ENCODE measurements at places on chromosomes 5 and 9.

DNA sequence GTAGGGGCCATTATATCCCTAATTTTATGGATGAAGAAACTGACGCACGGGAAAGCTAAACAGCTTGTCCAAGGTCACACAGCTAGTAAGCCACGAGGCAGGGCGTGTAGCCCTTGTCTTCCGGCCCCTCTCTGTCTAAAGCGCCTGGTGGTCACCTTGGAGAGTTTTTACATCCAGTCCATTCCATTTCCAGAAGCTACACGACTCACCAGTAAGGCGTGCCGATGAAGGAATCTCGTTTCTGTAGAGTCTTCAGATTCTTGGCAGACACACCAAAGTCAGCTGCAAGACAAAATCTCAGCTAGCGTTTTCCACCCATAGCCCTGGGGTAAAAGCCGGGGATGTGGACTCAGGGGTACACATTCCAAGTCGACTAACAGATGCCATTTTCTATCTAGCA, 80.5 kb downstream of the STK10 start:
- DNase-seq: peak; percentile 76

DNA sequence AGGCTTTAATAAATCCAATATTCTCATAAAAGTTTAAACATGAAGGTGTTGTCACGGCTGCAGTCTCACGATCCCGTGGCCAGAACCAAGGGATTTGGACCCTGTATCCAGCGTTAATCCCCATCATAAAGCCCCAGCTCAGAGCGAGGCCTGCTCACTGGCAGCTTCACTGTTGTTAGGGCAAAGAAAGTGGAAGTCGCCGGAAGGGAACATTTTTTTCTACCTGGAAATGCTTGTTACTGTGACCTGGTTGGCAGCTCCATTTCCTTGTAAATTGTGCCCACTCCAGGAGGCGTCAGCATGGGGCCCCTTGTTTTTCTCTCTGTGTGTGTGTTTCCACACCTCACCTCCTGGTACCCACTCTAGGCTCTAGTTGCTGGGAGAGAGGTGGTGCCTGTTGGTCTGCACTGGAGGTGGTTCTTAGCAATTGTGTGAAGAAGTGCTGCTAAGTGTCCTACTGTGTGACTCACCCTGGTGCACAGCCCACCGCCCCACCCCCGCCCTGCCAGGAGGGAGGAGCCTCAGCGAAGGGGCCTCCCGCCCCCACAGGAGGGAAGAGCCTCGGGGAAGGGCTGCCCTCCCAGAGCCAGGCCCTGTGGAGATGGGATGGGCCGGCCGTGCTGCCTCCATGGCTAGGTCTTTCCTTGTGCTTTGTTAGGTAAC, 105.1 kb downstream of the EHMT1 start:
- DNase-seq: no peak

- no peak for DNase-seq
Observed at GRCh38 chr5:158473016-158473635, 614.2 kb upstream of the CLINT1 start.

GRCh38 chr9:91193658-91194391, 167.9 kb downstream of the AUH start:
- DNase-seq: peak; percentile 64

DNA sequence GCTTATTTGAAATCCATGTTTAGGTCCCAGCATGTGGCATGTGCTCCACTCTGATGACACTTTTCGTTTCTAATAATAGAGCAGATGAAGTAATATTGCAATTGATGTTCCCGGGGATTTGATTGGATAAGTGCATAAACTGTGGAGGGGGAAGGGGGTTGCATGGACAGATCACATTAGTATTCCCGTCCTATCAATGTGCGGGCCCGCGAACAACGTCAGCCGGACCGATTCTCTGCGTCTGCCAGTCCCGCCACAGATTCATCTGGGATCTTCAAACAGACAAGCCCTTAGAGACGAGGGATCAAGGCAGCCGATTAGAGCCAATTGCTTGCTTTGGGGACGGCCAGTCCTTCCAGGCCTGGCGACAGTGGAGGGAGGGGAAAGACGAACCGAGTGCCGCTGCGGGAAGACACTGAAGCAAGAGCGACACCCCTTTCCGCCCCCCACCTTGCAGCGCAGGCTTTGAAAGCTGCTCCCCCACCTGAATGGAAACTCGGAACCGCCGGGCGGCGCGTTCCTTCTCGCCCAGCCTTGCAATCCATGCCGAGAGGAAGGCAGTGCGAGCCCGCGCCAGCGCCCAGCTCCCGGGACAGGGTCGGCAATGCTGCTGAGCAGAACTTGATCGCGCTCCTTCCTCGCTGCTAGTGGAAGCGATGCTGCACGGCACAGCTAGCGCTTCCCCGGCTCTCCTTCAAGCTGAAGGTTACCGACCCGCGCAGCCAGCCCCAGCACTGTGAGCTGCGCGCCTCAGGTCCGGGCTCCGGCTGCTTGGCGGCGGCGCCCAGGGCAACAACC, at the start of gene RGS7BP:
Gene RGS7BP (plus strand): TSS at position 247 of the 798 bp plus-strand sequence. CDS start 610 bp downstream, outside the sequence.
- DNase-seq: peak; percentile 4

- DNase-seq: peak; percentile 18
Observed at GRCh38 chr9:96651626-96652025, 3.5 kb downstream of the PRXL2C start.

DNA sequence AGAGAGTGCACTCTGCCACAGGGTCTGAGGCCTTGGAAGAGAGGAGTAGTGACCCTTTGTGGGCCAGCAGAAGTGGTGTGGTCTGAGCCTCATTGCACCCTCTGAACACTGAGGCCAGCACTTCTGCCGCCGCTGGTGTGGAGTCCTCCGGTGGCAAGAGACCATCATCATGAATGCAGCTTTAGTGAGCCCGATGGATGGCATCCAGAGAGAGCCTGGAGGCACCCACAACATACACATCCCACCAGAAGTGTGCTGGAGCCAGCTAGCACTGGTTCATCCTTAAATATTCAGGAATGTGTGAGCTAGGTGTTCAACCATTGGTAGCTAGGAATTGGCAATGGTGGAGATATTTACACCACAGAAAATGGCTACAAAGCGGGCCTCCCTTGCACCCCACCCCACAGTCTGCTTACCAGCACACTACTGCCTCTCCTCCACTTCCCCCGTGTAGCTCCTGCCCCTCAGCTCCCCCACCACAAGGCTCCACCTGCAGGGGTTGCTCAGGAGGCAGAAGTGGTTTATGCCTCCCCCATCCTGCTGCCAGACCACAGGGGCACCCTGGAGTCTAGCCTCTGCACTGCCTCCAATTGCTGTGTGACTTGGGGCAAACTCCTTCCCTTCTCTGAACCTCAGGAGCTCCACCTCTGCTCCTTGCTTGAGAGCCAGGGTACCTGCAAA, 16.4 kb downstream of the SLC6A7 start:
- no peak for DNase-seq

GRCh38 chr9:257957-258356, 43.3 kb downstream of the DOCK8 start:
- DNase-seq: no peak

DNA sequence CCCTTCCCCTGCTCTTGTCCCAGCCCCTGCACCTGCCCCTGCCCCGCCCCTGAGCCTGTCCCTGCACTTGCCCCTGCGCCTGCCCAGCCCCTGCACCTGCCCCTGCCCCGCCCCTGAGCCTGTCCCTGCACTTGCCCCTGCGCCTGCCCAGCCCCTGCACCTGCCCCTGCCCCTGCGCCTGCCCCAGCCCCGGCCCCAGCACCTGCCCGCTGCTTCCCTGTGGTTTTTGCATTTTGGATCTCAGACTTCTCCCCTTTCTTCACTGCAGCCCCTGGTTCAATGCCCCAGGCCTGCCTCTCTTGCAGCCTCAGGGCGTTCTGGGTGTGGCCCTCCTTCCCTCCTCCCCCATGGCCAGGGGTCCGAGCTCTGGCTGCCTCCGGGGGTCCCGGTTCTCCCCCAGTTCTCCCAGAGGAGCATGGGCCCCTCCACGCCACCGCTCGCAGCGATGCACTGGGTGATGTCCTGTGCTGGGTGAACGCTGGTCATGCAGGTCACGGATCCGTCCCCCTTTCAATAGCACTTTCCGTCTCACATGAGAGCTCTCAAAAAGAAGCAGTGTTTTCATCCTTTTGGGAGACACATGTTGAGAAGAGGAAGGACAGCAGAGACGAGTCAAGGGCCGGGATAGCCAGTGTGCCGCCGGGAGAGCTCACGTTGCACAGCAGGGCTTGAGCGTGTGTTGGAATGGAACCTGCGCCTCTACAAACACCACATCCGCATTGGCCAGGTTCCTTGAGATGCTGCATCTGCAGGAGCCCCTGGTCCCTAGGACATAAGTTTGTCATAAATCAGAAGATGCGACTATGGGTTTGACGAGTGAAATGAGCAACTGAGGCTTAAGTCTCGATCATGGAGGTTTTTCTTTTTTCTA, 44.0 kb upstream of the IRX4 start:
- no peak for DNase-seq

DNA sequence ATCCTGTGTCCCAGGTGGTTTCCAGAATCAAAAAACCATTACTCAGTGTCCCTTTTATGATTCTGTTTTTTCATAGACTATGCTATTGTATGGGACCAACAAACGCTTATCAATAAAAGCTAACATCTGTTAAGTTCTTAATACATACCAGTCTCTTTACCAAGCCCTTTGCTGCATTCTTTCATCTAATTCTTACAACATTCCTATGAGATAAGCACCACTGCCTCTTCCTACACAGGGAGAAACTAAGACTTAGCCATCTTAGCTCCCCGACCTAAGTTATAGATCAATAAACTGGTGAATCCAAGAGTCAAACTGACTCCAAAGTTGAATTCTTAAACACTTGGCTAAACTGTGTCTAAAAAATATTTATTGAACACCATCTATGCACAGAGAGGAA, 26.6 kb downstream of the DRD1 start:
- no peak for DNase-seq

Measured in AG08395 (cell line).